ENCODE measurements at places on chromosomes 13 and 19.

DNA sequence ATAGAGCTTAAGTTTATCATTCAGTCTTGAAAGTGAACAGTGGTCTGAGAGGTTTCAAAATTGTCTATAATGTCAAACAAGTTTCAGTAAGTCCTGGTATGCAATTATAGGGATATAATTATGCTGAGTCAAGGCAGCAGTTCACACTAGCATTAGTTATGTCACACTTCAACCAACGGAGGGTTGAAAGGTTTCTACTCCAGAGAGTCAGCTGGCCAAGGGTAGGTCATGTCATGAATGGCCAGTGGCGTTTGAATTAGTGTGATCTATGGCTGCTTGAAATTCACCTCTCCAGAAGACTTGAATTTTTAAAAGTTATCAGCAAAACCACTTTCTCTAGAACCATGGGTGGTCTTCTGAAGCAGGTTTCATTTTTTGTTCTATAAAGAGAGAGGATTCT is 108.6 kb downstream of the TNFRSF19 start:
- no peak for DNase-seq

DNA sequence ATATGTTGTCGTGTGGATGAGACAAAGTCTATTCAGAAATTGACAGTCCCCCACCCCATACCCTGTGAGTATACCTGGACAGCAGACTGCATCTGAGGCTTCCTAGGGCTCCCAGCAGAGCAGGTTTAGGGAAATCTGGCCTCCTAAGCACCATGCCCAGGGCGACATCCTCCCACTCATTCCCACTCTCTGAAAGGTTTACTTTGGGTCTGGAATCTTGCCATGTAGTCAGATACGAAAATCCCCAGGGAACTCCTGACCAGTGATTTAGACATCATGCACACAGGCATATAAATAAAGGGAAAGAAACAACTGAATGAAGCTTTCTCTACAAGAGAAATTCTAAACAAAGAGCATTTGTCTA is 717 bp upstream of the NALCN start:
- no peak for DNase-seq

GRCh38 chr13:50893211-50893852 is 16.3 kb upstream of the RNASEH2B start:
- DNase-seq = no peak

DNA sequence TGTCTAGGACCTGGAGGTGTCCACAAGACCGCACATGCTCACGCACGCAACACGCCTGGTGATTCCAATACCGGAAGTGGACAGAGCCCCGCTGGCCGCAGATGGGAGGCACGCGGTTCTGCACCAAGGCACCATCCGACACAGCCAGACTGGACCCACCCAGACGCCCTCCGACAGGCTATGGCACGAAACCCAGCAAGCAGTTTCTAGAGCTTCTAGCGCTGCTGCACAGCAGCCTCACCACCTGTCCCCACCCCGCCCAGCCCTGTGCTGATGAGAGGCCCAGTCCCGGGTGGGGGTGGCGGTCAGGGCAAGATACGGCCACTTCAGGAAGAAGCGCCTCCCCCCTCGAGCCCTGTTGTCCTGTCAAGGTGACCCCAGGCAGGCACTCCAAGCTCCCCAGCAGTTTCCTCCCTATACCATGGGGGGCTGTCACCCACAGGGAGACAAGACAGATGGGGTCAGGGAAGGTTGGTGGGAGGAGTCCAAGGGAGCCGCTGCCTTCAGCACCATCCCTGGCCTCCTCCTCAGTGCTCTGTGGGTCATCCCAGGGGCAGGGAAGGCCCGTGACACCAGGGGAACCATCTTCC is 11.3 kb downstream of the LSM4 start:
- no peak for DNase-seq

DNA sequence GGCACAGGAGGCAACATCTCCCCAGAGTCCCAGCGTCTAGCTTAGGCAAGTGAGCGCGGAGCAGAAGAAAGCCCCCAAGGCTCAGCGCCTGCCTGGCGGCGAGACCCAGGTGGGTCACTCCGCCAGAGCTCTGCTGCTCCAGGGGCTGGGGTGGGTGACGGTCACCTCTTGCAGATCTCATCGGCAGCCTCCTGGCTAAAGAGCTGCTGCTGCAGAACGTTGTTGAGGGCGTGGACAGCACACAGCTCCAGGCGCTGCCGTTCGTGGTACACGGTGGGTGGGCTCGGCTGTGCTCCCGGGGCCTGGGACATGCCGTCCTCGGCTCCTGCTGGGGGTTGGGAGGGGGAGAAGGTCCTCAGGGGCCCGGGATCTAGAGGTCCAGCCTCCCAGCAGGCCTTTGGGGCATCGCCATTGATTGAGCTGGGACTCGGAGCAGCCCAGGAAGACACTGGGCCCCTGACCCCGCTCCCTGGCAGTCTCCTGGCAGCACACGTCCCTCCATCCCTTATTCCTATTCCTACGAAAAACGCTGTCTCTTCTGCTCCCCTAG is 795 bp downstream of the JOSD2 start:
- DNase-seq = peak; percentile 65

- no peak for DNase-seq
Observed at GRCh38 chr13:111920932-111921705, 145.8 kb upstream of the SOX1 start.

- no peak for DNase-seq
Observed at GRCh38 chr19:35225951-35226350, 2.6 kb downstream of the FAM187B start.

- DNase-seq = no peak
Observed at GRCh38 chr19:6811906-6812305, 39.4 kb downstream of the VAV1 start.

DNA sequence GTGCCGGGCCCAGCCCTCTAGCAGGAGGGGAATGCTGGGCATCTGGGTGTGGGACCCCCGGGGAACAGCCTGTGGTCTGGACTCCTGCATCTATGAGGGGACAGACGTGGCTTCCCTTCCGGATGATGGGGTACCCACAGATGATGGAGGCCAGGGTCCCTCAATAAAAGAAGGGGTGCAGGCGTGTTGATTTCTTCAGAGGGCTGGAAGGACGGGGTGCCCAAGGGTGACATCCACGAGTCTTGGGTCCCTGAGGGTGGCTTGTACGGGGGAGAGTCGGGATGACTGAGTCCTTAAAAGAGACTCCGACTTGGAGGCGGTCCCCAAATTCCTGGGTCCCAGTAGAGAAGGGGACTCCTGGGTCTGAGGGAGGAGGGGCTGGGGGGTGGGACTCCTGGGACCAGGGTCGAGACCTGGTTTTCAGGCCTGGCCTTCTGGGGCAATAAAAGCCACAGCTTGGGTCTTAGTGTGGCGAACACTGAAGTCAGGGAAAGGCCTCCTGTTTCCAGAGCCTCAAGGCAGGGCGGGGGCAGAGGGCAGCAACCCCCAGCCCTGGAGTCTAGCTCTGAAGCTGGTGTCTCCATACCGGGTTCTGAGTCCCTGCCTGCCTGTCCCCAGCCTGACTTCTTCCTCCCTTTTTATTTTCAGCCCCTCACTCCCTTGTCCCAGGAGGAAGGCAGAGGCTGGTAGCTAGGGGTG is 459 bp upstream of the GRIN2D start:
- DNase-seq = no peak

DNA sequence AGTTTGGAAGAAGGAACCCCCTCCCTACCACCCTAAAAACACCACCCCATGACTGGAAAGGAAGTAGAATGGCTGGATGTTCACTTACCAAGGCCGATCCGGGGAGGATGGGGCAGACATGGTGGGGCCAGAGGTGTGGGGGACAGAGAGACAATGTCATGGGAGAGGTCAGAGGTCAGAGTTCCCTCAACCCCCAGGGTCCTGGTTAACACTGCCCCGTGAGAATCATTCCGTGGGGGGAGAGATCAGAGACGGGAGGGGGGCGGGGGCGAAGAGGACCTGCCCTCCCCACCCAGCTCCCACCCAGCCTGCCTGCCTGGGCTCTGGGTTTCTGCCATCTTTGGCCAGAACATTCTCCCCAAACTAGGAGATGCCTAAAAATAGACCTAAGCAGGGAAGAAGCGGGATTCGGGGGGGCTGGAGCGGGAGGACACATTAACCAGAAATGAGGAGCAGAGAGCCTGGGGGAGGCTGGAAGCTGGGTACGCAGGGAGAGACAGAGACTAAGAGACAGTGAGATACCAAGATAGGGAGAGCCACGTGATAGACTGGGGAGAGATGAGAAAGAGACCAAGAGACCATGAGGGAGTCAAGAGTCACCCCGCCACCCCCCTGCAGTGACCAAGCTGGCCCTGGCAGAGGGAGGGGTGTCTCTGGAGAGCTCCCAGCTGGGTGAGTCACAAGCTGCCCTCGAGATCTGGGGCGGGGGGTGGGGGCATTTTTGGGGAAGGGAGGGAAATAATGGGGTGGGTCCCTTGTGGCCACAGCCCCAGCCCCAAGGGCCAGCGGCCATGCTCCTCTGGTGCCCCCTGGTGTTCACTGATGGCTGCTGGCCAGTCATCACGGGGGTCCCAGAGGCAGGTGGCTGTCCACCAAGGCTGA is 6.1 kb upstream of the KANK2 start:
- DNase-seq = peak; percentile 32

GRCh38 chr13:110195547-110196485 is 111.1 kb downstream of the COL4A1 start:
- no peak for DNase-seq

DNA sequence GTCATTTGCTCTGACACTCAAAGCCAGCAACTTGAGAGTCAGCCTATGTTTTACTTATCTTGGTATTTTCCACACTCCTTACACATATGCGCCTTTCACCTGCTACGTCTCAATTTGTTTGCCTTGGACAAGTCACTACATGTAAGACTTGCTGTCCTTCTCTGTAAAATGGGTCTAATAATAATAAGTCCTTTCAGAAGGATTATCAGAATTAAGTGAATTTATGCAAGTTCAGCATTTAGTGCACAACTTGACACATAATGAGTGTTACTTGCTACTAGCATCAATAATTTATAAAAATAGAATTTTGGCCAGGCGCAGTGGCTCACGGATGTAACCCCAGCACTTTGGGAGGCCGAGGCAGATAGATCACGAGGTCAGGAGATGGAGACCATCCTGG is 71.1 kb upstream of the UBL3 start:
- DNase-seq = no peak

DNA sequence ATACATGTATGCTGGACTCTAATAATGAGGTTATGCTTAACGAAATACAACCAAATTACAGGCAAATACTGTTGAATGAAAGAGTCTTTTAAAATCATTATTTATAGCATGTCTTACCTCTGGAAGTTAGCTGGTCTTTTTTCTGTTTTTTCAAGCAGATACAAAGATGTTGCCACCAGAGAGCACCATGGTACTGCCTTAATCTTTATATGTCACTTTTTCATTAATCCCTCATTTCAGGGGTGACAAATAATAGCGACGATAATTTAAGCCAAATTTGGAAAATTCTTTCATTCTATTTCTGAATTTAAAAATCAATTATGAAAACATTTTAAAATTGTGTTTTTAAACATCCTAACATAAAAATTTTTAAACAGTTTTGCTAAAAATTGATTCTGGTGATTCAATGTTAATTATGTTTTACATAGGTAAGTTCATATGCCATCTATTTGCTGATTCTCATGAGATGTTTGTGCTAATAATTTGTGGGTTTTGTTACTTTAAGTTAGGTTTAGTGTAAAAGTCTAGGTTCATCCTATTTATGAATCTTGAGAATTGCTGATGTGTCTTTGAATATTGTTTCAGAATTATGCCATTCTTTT is 379.3 kb upstream of the SGCG start:
- DNase-seq = no peak

DNA sequence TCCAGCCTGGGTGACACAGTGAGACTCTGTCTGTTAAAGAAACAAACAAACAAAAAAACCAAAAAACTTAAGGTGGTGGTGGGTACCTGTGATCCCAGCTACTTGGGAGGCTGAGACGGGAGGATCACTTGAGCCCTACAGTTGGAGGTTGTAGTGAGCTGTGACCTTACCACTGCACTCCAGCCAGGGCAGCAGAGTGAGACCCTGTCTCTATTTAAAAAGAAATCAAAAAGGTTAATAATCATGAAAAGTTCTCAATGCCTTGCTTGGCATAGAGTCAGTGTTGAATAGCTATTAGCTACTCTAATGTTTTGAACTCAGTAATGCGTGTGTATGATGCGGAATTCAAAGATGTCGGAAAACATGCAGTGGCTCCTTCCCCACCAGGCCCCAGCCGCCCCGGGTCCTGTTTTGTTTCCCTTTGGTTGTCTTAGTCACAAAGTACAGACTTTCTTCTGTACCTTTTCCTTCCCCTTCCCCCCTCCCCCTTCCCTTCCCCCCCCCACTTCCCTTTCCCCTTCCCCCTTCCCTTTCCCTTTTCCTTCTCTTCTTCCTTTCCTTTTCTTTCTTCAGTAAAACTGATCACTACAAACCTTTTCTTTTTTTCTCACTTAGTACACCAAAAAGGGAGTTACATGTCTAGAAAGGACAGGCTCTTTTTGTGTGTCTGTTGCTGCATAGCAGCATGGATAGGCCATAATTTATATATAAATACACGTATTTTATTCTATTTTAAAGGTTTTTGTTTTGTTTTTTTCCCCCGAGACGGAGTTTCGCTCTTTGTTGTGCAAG is 35.2 kb downstream of the DNM2 start:
- no peak for DNase-seq

- no peak for DNase-seq
Observed at GRCh38 chr19:42065511-42065910, 4.5 kb downstream of the GRIK5 start.

- DNase-seq = no peak
Observed at GRCh38 chr19:9849791-9850190, 14.7 kb downstream of the PIN1 start.

DNA sequence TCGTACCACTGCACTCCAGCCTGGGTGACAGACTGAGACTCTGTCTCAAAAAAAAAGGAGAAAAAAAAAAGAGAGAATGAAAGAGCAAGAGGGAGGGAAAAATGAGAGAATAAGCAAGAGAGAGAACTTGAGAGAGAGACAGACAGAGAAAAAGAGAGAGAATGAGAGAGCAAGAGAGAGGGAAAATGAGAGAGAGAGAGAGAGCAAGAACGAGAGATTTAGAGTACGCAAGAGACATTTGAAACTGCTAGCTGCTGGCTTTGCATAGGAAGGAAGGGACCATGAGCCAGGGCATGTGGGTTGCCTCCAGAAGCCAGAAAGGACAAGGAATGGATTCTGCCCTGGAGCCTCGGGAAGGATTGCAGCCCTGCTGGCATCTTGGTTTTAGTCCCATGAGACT is 9.6 kb upstream of the ADGRE1 start:
- DNase-seq = no peak

DNA sequence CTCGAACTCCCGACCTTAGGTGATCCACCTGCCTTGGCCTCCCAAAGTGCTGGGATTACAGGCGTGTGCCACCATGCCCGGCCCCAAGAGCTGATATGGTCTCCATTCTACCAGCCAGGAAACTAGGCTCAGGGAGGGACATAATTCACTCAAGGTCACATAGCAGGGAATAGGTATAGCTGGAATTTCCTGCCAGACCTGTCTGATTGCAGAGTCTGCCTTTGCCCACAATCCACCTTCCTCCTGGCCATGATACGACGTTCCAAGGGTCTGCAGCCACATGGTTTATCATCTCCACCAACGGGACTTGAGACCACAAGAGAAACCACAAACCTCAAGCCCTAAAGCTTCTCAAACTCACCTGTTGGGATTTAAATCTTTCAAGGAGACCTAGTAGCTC is 32.0 kb downstream of the ZNRF4 start:
- no peak for DNase-seq
